ENCODE measurements at places on chromosomes 11 and 22.
A peak's percentile ranks its signal among the peaks of the same experiment; 100 is the strongest.

DNA sequence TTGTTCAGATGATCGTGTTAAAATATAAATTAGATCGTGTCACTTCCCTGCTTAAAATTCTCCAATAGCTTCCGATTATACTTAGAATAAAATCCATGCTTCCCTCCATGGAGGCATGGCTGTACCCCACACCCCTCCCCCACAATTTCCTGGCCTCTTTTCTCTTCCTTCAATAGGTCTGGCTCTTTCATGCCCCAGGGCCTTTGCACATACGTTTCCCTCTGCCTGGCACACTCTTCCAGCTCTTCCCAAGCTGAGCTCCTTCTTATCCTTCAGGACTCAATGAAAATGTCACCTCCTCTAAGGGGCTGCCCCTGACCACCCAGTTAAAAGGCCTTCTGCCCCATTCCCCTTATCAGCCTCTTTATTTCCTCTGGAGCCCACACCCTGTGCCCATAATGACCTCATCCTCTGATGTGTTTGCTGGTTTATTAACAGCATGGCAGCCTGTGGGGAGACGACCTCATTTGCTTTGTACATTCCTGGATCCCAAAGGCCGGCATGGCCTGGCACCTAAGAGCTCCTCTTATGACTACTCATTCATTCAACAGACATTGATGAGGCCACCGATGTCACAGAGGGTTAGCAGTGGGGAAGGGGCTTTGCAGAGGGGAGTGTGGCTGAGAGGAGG, 9.0 kb upstream of the FLRT1 start:
- DNase-seq = no peak

GRCh38 chr22:23859201-23859600, 1.5 kb downstream of the SLC2A11 start:
- no peak for DNase-seq

DNA sequence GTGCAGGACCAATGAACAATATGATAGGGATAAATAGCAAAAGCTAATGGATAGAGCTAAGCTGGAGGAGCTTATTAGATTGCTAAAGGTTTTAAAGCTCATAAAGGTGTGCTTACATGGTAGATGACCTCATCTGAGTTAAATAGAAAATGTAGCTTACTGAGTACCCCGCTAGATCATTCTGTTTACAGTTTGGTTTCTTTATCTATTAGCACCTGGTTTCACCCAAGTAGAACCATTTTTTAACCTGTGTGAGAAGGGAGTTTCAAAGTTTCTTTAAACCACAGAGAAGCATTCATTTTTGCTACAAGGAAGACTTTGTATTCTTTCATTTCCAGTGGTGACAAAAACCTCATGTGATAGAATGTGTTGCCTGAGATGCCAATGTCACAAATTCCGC, 1778.0 kb downstream of the LRRC4C start:
- no peak for DNase-seq

DNA sequence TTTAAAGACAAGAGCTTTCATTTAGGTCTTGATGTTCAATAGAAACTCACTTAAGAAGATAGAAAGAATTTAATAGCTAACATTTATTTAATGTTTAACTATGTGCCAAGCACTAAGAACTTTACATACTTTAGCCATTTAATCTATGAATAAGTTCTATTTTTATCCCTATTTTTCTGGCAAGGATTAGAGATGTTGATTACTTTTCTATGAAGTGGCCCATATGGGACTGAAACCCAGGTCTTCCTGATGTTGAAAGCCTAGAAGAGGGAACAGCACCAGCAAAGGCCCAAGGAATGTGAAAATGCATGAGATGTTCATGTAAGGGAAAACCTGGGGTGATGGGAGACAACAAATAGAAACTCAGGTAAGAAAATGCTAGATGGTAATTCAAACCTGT, 15.4 kb upstream of the TBCEL start:
- no peak for DNase-seq

- DNase-seq = peak; percentile 4
Observed at GRCh38 chr11:130947889-130948288, 31.6 kb upstream of the SNX19 start.

DNA sequence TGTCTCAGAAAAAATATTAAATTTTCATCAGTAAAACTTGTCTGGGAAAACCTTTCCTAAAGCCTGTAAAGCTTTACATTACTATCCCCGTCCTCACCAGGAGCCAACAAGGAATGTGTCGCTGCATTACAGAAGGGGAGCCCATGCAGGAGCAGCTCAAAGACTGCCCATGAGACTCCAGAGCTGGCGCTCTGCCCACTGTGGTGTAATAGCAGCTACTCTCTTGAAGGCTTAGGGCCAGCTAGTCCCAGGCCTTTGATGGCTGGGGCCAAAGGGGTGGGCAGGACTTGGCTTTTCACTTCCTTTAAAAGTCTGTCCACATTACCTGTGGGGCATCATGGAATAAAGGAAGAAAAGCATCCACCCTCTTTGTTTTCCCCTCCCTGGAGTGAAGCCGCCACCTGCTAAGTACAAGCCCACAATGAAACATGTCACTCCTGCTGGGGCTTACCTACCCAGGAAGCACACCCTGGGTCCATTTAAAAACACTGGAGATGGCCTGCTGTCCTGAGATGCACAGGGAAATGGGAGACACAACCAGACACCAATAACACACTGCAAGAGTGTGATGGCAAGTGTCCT, 150.7 kb downstream of the ADAMTS15 start:
- DNase-seq = peak; percentile 74

DNA sequence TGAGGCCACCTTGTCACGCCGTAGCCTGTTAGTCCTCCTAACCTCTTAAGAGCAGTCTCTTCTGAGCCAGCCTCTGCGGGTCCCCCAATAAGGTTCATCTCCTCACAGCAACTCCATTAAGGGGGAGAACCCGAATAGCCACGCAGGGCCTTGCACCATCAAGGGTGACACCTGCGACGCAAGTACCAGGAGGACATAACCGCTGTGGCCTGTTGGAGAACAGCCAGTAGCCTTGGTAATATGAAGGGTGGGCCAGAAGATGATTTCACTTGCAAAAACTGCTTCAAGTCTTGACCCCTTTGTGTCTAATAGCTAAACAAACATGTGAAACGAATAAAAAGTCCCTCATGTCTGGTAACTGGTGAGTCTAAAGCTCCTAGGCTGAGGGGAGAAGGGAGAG, 14.8 kb downstream of the ARFGAP2 start:
- DNase-seq = peak; percentile 51

- DNase-seq = no peak
Observed at GRCh38 chr11:71241721-71242259, 10.6 kb downstream of the SHANK2 start.

- no peak for DNase-seq
Observed at GRCh38 chr22:36768616-36769015, 7.3 kb downstream of the IFT27 start.

DNA sequence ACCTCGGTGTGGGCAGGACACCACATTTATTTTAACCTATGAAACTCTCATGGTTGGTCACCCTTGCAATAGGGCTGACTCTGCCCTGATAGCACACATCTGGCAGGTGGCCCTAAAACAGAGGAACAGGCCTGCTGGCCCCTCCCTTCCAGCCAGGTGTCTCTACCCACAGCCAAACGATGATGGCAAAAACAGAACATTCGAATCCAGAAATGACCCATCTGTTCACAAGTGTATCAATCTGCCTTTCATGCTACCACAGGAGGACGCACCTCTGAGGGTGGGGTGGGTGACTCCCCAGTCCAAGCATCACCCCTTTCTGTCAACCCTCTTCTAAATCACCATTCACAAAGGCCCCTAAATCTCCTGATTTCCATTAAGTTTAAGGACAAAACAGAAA, 118.1 kb downstream of the ETS1 start:
- DNase-seq = no peak

- DNase-seq = peak; percentile 61
Observed at GRCh38 chr11:45405916-45406670, 120.0 kb upstream of the SYT13 start.

- no peak for DNase-seq
Observed at GRCh38 chr22:44941207-44941606, 68.6 kb downstream of the PHF21B start.

DNA sequence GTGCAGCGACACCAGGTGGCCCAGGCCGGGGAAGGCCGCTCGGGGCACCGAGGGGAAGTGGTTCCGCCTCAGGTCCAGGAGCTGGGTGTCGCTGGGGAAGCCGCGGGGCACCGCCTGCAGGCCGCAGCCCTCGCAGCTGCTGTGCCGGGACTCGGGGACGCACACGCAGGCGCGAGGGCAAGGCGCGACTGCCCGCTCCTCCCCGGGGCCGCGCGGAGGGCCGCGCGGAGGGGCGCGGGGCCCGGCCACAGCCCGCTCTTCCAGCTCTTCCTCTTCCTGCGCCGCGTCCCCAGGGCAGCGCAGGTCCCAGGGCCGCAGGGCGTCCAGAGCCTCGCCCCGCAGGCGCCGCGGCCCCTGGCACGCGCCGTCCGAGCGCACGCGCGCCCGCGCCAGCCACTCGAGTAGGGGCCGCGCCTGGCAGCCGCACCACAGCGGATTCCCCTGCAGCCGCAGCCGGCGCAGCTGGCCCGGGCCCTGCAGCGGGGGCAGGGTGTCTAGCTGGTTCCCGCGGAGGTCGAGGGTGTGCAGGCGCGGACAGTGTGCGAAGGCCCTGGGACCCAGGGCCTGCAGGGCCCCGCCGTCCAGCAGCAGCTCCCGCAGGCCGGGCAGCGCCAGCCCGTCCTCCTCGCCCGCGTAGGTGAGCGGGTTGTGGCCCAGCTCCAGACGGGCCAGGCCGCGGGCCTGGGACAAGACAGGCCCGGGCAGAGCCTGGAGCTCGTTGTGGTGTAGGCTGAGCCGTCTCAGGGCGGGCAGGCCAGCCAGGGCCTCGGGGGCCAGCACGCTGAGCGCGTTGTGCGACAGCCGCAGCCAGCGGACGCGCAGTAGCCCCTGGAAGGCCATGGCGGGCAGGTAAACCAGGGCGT, 2.8 kb downstream of the CHADL start:
- DNase-seq = peak; percentile 29

DNA sequence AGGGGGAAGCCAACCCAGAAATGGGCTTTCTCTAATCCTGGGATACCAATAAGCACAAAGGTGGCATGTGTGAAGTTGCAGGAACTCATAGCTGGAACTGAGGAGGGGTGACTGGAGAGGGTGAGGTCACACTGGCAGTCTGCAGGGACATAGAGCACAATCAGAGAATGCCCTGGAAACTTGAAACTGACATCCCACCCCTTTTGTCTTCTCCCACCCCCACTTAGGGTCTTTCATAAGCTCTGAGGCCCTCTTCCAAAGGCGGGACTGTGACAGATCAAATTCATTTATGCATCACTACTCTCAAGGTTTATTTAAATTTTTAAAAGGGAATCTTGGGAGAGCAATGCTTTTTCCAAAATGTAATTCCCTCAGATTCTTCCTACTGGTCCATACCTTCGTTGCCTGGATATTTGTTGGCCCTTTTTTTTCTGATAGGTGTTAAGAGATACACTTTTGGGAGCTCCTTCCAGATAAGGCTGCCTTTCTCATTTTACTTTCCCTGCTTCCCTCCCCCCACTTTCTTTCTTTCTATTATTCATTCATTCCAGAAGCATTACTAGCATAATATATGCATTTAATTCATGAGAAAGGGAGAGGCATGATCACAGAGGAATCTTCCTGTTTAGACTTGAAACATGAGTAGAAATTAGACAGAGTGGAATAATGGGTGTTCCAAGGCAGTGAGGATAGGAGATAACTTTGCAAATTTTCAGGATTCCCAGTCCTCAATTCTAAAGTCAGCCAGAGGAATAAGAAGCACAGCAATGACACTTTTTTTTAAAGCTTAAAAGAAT, 14.8 kb downstream of the OR51E2 start:
- DNase-seq = no peak

- peak; percentile 14 for DNase-seq
Observed at GRCh38 chr11:90434858-90435257, 212.0 kb upstream of the CHORDC1 start.

- DNase-seq = peak; percentile 14
Observed at GRCh38 chr11:90803366-90803765, 580.5 kb upstream of the CHORDC1 start.

- DNase-seq = no peak
Observed at GRCh38 chr11:88300888-88301487, 36.5 kb downstream of the CTSC start.

- no peak for DNase-seq
Observed at GRCh38 chr11:95586155-95586554, 203.4 kb downstream of the FAM76B start.

DNA sequence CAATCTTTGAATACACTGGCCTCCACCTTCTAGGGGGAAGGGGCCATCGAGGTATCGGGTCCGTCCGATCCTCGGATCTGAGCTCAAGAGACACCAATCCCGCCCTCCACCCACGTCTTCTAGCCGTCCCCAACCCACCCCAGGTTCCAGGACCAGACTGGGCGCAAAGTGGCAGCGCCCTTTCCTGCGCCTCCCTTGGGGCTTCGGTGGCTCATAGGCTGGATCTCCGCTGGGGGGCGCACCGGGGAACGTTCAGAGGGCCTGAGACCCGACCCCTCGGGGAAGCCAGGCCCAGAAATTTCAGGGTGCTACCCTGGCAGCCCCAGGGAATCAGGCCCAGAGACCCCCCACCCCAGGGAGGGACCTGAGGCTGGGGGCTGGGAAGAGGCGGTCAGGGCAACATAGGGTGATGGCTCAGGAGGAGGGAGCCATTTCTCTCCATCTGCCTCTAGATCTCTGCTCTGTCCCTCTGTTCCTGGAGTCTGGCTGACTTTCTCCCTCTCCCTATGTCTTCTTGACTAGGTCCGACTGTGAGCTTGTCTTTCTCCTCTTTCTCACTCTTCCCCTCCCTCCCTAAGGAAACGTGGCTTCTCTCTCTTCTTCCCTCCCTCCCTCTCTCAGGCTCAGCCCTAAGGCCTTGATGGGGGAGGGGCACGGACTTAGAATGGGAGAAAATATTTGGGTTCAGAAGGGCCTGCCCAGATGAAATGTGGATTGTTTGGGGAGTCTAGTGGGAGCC, 1.1 kb downstream of the CREB3L1 start:
- peak; percentile 65 for DNase-seq
